ENCODE measurements at places on chromosomes 3 and 15.

GRCh38 chr15:83659417-83659812 lies 5.5 kb downstream of the ADAMTSL3 start:
- DNase-seq, result no peak

DNA sequence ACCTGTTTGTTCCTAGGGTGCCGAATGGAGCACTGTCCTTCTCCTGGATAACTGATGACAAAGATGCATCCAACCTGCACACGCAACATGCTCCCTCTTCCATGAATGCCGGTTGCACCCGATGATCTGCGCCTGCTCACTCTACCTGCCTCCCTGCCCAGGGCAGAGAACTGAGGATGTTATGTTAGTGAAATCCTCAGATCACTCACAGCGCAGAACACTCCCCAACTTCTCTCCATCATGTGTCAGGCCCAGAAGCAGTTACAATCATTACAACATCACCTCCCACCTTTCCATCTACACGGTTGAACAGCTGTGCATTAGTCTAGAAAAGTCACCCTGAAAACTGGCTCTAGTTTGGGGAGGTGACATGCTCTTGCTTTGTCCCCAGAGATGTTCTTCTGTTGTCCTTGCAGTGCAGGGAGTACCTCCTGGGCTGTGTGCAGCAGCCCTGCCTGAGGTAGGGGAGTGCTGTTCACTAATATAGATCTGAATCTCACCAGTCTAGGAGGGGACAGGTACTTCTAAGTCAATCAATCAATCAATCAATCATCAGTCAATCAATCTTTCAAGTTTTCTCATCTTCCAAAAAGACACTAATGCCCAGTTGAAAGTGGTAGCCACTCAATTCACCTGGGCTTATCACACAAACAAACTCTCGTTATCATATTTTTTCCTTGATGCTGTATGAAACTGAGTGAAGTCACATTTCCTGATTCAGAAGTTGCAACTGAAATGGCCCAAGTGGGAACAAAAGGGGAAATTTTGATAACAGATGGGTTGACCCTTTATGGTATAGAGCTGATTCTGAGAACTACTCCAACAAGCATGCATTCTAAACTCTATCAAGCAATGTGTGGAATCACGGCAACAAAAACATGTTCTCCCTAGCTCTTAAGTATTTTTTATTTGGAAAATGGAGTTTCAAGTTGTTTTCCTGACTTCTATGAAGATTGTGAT lies 15.4 kb upstream of the ISLR start:
- no peak for DNase-seq

DNA sequence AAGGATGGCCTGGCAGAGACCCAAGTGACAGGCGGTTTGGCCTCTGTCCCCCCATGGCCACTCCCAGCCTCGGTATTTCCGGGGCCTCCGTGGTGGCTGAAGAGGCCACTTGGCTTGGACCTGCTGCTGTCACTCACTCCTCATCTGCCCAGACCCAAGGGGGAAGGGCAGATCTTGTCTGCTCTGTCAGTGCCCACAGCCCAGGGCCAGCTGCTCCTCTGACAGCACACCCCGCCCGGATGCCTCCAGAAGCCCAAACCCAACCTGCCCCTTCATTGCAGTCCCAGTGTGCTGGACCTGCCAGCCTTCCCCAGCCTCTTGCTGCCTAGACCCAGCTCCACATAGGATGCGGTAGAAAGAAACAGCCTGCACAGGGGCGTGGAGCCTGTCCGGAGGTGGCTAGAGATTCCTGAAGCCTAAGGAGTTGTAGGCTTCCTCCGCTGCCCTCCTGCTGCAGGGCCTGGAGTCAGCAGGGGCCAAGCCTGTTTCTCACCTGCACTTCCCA lies 52.0 kb downstream of the MAGEF1 start:
- no peak for DNase-seq

DNA sequence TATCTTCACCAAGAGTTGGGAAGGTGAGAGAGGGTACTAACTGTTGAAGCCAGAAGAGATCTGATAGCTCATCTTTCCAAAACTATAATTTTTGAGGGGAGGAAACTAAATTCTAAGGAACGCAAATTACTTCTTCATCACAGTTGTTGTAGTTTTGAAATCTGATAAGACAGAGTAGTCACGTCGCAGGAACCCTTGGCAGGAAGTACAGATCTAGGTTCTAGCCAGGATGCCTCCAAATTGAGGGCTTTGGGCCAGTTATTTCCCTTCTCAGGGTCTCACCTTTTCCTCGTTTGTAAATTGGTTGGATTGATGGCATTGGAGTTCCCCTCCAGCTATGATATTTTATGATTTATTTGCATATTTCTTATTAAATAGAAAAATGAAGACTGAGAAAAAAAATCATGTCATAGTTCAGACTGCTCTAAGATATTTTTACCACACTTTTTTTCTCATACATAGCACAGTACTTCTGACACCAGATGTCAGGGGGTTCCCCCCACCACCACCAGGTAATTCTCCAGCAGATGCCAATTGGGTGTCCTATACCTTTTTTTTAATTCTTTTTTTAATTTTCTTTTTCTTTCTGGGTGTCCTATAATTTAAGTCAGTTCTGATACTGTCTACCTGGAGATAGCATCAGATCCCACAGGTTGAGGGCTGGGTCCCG lies 32.3 kb upstream of the APH1B start:
- DNase-seq, result no peak

- DNase-seq, result no peak
These were observed 29.1 kb upstream of the VIPR1 start for GRCh38 chr3:42473083-42473932.

- no peak for DNase-seq
These were observed 69.7 kb upstream of the TPM1 start for GRCh38 chr15:62972814-62973213.
